ENCODE measurements at places on chromosomes 5 and 9.

DNA sequence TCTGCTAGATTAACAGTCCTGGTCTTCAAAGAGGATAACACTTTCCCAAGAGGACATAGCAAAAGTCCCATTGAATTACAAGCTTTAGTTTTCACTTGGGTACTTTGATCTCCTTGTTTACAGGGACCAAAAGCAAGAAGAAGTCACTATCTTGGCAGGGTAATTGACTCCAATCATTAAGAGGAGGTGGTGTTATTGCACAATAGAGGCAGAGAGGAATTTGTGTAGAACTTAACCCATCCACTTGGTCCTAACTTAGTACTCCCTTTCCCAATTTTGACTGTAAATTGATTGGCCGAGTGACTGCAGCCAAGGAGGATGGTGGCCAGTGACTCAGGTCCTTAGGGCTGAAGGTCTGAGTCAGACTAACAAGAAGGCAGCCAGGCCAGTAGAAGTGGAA, 9.3 kb upstream of the TRPC7 start:
- H3K36me3 ChIP-seq: no peaks in the 10 kb centered on the region
- H3K27ac ChIP-seq: no peak overlapping the region
- peaks cover 26% of the 10 kb centered on the region for H3K27me3 ChIP-seq
- DNase-seq: no peak
- no peaks in the 10 kb centered on the region for H3K4me1 ChIP-seq

GRCh38 chr9:133119103-133119845, 1.8 kb downstream of the RALGDS start:
- peak overlapping the region; percentile 76 for H3K27ac ChIP-seq
- H3K36me3 ChIP-seq: no peaks in the 10 kb centered on the region
- H3K27me3 ChIP-seq: no peaks in the 10 kb centered on the region
- peak overlapping the region; percentile 72 for H3K4me3 ChIP-seq

GRCh38 chr5:37109338-37109737, 139.8 kb downstream of the CPLANE1 start:
- peaks cover 21% of the 10 kb centered on the region for H3K4me1 ChIP-seq
- H3K27me3 ChIP-seq: no peaks in the 10 kb centered on the region
- no peak for DNase-seq
- peaks cover 39% of the 10 kb centered on the region for H3K36me3 ChIP-seq

DNA sequence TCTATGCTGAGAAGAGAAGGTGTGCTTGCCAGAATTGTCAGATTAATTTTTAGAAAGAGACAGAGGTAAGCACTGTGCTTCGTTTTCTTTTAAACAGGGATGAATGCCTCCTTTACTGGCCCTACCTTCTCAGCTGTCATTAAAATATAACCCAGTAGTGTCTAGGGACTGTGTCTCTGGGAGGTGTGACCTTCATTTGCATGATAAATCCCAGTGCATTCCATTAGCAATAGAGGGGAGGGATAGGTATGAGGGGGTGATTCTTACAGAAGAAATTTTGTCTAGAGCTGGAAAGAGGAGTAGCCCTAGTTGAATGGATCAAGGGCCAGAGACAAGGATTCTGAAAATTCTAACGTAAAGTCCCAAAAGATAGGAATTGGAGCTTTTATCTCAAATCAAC, 351.5 kb downstream of the BNC2 start:
- no peaks in the 10 kb centered on the region for H3K36me3 ChIP-seq
- H3K27me3 ChIP-seq: peaks cover 3% of the 10 kb centered on the region
- DNase-seq: no peak
- no peaks in the 10 kb centered on the region for H3K4me1 ChIP-seq
- no peak overlapping the region for H3K27ac ChIP-seq

- no peak overlapping the region for H3K27ac ChIP-seq
- H3K27me3 ChIP-seq: peaks cover 2% of the 10 kb centered on the region
- no peak for DNase-seq
- no peaks in the 10 kb centered on the region for H3K4me1 ChIP-seq
Observed at GRCh38 chr5:149616727-149617285, 35.5 kb downstream of the ARHGEF37 start.

GRCh38 chr5:145872486-145872885, 328 bp downstream of the GRXCR2 start:
- no peak for DNase-seq
- no peaks in the 10 kb centered on the region for H3K36me3 ChIP-seq
- H3K27ac ChIP-seq: no peak overlapping the region
- H3K4me1 ChIP-seq: no peaks in the 10 kb centered on the region
- H3K4me3 ChIP-seq: no peak overlapping the region

DNA sequence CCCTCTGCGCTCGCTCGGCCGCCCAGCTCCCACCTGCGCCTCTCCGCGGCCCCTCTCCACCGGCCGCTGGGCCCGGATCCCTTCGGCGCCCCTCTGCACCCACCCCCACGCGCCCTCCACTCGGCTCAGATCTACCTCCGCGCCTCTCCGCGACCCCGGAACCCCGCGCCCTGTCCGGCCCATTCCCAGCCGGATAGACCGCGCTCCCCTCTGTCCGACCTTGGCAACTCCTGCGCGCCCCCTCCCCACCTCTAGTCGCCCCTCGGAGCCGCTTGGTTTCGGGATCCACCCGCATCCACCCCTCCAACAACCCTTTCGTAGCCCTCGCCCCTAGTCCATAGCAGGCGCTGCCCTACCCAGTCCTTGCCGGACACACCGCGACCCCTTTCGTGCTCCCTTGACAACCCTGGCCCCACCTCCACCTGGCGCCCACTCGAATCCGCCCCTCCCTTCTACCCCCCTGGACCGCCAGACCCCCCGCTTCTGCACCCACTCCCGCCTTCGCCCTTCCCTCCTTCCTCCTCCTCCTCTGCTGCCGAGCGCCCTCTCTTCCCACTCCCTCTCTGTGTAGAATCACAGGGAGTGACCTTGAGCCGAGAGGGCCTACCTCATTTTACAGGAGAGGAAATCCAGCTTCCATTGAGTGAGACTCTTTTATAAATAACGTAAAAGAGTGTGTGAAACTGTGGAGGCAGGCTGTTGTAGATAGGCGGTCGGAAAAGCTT, 525 bp upstream of the AK3 start:
- no peaks in the 10 kb centered on the region for H3K36me3 ChIP-seq
- H3K4me1 ChIP-seq: peaks cover 39% of the 10 kb centered on the region
- peak overlapping the region; percentile 91 for H3K27ac ChIP-seq
- peak overlapping the region; percentile 94 for H3K4me3 ChIP-seq
- no peaks in the 10 kb centered on the region for H3K27me3 ChIP-seq

- no peak overlapping the region for H3K27ac ChIP-seq
- H3K4me1 ChIP-seq: no peaks in the 10 kb centered on the region
Observed at GRCh38 chr5:59887274-59887673, 6.3 kb downstream of the PDE4D start.

DNA sequence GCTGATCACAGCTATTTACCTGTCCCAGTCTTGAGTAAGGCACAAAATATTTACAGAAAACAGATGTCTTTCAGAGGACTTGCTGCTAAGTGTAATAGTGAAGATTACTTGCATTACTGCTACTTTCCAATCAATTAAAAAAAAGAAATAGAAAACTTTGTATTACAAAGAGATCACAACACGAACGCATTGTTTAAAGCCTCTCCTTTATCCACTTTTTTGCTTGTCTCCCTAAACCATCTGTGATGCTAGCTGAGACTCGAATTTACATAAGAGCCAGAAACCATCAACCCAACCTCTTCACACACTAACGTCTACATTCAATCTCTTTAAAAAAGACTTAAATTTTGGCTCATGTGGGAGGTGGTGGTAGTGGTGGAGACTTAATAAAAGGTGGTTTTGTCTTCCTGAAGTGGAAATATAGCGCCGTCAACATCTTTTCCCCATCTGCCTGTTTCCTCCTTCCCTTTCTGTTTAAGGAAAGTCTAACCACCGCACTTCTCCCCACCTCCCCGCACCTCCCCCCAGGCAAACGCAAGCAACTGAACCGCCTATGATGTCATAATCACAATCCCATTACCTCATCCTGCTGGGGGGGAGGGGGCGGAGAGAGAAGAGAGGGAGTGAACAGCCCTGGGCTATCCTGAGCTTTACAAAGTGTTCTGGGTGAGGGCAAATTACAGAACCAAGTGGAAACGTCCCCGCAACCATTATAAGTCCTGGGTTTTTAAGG, 948 bp upstream of the FAM53C start:
- peaks cover 2% of the 10 kb centered on the region for H3K36me3 ChIP-seq
- H3K27me3 ChIP-seq: no peaks in the 10 kb centered on the region
- peaks cover 24% of the 10 kb centered on the region for H3K4me1 ChIP-seq
- peak overlapping the region; percentile 99 for H3K27ac ChIP-seq

- no peak for DNase-seq
- H3K4me1 ChIP-seq: no peaks in the 10 kb centered on the region
- no peak overlapping the region for H3K27ac ChIP-seq
- H3K4me3 ChIP-seq: no peak overlapping the region
Observed at GRCh38 chr5:2303431-2304100, 420.8 kb upstream of the IRX4 start.

- DNase-seq: no peak
- H3K4me1 ChIP-seq: no peaks in the 10 kb centered on the region
- no peaks in the 10 kb centered on the region for H3K36me3 ChIP-seq
- H3K4me3 ChIP-seq: no peak overlapping the region
Observed at GRCh38 chr5:118554981-118555380, 433.4 kb downstream of the DTWD2 start.

DNA sequence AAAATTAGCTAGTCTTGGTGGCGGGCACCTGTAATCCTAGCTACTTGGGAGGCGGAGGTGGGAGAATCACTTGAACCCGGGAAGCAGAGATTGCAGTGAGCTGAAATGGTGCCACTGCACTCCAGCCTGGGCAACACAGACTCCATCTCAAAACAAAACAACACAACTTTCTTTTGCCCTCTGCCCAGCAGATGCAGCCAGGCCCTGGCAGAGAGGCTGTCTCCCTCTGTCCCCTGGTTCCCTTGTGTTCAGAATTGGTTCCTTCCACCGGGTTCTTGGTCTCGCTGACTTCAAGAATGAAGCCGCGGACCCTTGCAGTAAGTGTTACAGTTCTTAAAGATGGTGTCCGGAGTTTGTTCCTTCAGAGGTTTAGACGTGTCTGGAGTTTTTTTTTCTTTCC, 30.2 kb upstream of the CEP72 start:
- H3K4me1 ChIP-seq: peaks cover 2% of the 10 kb centered on the region
- H3K27ac ChIP-seq: no peak overlapping the region
- no peak for DNase-seq

- peak overlapping the region; percentile 27 for H3K27ac ChIP-seq
- peaks cover 95% of the 10 kb centered on the region for H3K4me1 ChIP-seq
- DNase-seq: no peak
- peaks cover 13% of the 10 kb centered on the region for H3K36me3 ChIP-seq
Observed at GRCh38 chr5:119323601-119324000, 32.2 kb upstream of the TNFAIP8 start.

GRCh38 chr9:9905736-9906135, 707.1 kb downstream of the PTPRD start:
- DNase-seq: no peak
- H3K36me3 ChIP-seq: no peaks in the 10 kb centered on the region
- no peaks in the 10 kb centered on the region for H3K4me1 ChIP-seq
- H3K4me3 ChIP-seq: no peak overlapping the region
- no peaks in the 10 kb centered on the region for H3K27me3 ChIP-seq
- no peak overlapping the region for H3K27ac ChIP-seq

DNA sequence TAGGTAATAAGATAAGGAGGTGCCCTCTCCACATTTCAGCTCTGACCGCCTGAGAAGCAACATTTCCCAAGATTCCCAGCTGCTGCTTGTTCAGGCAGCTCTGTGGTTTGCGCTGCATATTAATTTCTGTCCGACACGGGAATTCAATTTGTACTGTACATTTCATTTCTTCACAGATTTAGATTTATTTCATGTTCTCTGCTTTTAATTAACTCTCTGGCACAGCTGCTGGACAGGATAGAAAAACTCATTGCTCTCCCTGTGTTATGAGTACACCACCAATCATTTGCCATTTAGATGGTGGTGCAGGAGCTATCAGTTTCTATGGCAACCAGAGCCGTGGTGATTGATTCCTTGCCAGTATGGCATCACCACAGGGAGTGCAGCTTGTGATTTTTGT, 558.5 kb downstream of the DMRTA1 start:
- H3K27me3 ChIP-seq: no peaks in the 10 kb centered on the region
- no peak for DNase-seq
- no peak overlapping the region for H3K27ac ChIP-seq
- no peaks in the 10 kb centered on the region for H3K4me1 ChIP-seq
- H3K4me3 ChIP-seq: no peak overlapping the region

- DNase-seq: no peak
- no peaks in the 10 kb centered on the region for H3K27me3 ChIP-seq
Observed at GRCh38 chr5:7884491-7885267, 15.7 kb downstream of the MTRR start.
